Bronchial smooth muscle cell (primary cell): ENCODE measurements at places on chromosomes 5 and 9. TPM values are rescaled to one million over a fixed set of nuclear protein-coding genes. Genes with fewer than 3 reads are reported as not detected.

Gene PLAC8L1
- 0.17 TPM in 1 of 2 replicates, not detected in the other for total RNA-seq

Gene SEC24A
- 11.6 and 15.6 TPM in 2 replicates for total RNA-seq

Gene FSD1L
- total RNA-seq = 3.6 and 4.6 TPM in 2 replicates

Gene WDR31
- 2.8 and 3.8 TPM in 2 replicates for total RNA-seq
